ENCODE measurements at places on chromosomes 12 and 14.

GRCh38 chr12:546920-547845 is 87.4 kb downstream of the B4GALNT3 start:
- peak; percentile 65 for DNase-seq

DNA sequence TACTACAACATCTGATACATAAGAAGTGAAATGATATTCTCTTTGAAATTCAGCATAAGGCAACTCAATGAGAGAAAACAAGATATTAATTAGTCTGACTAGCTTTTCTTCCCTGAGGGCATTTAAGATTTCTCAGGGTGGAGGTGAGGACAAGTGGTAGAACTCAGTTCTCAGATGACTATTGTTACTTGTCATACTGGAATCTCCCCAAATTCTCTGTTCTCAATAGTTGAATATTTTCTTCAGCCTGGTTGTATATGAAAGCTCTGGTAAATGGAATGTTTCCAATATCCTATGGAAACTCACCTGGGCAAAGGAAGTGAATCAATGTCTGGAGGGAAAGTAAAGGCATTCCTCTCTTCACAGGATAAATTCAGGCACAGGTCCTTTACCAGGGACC is 18.2 kb upstream of the ITGA5 start:
- no peak for DNase-seq

- no peak for DNase-seq
Measured at GRCh38 chr14:62667421-62667914, 377.8 kb downstream of the KCNH5 start.

GRCh38 chr12:56943878-56944277 is 9.7 kb upstream of the SDR9C7 start:
- DNase-seq = no peak

DNA sequence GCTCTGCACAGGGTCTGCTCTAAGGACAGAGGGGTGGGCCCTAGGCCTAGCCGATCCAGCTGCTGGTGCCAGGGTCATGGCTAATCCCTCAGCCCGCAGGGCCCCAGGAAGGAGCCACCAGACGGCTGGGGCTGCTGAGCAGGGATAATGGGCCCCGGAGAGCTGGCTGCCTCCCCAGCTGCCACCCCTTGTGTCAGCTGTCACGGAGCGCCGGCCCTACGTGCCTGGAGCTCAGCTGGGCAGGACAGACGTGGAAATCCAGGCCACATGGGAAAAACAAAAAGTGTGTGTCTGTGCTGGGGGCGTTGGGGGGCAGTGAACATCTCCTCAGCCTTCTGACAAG is 36.2 kb downstream of the CHGA start:
- no peak for DNase-seq

All from effector memory CD8-positive, alpha-beta T cell (primary cell).